ENCODE measurements at places on chromosomes 13 and 19.

DNA sequence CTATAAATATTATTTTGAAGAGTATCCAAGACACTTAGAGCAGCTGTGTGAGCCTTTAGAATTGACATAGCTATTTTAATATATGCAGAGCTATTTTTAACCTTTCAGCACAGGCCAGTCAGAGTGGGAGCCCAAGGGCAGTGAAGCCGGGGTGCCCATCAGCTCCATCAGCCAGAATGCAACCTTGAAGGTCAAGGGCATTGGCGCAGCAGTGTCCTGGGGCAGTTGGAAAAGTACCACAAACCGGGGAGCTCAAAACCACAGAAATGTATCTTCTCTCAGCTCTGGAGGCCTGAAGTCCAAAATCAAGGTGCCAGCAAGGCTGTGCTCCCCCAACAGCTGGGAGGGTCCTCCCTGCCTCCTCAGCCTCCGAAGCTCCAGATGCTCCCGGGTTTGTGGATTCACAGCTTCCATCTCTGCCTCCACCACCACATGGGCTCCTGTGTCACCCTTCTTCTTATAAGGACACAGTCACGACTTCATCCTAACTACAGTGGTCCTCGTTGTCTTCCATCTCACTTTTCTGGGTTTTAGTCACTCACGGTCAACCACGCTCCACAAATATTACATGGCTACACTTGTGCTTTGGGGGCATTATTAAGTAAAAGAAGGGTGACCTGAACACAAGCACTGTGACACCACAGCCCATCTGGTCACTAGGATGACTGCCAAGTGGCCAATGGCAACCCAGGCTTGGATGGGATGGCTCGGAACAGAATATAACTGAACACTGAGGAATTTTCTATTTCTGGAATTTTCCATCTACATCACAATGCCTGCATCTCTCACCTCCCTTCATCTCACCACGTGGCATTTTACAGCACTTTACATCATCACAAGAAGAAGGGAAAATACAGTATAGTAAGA lies 15.9 kb upstream of the GAS6 start:
- no peak for DNase-seq

GRCh38 chr13:74061926-74062595 lies 72.1 kb downstream of the KLF12 start:
- no peak for DNase-seq

DNA sequence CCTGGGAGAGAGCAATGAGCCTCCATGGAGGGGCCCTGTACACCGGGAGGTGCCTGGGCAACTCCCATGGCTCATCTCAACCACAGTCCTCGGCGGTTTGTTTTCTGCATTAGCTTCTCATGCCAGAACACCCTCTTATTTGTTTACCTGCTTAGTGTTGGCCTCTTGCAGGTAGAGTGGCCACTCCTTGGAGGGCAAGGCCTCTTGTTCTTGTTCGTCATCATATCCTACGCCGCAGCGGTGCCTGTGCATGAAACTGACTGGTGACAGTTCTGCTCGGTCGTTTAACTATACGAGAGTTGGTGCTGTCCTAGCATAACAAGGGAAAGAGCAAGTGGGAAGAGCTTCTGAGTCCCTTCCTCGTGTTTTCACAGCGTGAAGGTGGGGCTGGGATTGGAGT lies 40.5 kb upstream of the RNF113B start:
- no peak for DNase-seq

- DNase-seq = no peak
Observed at GRCh38 chr19:17398902-17399527, 5.0 kb upstream of the CCDC194 start.

- no peak for DNase-seq
Observed at GRCh38 chr13:36096461-36097416, 34.4 kb downstream of the DCLK1 start.

DNA sequence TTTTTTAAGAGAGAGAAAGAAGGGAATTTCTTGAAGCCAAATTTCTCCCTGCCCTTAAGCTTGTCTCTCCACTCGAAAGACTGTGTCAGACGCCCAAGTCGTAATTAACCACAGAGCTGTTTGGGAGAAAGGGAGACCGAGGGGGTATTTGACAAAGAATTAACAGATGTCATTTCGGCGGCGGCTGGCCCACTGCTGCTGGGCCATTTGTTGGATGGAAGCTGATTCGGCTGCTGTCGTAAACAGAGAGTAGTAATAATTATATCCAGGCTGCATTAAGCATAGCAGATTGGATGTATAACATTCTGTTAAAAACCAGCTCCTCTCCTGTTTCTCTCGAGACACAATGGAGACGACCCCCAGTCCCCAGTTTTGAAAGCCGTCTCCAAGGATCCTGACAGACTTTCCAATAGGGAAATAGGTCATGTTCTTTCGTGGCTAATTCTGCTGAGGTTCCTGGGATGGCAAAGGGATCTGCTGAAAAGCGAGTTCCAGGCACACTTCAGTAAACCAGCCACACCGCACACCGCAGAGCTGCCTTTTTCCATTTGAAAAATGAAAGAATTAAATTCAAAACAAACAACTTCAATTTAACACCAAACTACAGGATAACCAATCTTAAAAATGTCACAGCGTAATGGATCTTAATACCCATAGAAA lies 71.5 kb downstream of the KCTD15 start:
- no peak for DNase-seq

DNA sequence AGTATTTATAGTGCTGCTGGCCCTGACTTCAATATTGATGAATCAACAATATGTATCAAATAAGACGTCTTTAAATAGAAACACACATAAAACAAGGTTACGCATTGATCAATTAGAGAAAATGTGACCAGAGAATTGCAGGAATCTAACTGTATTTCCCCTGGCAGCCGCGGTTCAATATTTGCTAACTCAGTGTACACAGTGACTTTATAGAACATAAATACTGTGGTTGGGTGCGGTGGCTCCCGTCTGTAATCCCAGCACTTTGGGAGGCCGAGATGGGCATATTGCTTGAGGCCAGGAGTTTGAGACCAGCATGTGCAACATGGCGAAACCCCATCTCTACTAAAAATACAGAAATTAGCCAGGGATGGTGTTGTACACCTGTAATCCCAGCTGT lies 22.8 kb upstream of the UPF3A start:
- DNase-seq = no peak

- no peak for DNase-seq
Observed at GRCh38 chr13:44040070-44040817, 160.5 kb downstream of the LACC1 start.

DNA sequence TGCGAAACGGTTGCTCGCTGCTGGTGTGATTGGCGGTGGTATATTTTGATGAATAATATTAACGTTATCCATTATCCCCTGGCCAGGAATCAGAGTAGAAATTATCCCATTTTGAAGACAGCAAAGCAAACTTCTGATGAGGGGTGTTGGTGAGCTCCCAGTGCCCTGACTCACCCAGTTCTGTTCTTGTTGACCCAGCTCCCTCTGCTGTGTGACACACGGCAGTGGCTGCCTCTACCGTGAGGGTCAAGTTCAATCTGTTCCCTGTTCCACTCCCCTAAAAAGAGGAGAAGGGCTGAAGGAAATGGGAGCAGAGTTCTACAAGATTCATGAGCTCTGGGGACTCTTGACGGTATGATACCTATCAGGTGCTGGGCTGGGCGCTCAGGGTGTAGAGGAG lies 2.0 kb downstream of the CAMSAP3 start:
- no peak for DNase-seq
